Left ventricle myocardium inferior (tissue), 1 donor: ENCODE measurements at places on chromosomes 4 and X. TPM values are rescaled to one million over a fixed set of nuclear protein-coding genes. Genes with fewer than 3 reads are reported as not detected.
A peak's percentile ranks its signal among the peaks of the same experiment; 100 is the strongest.

- H3K4me3 ChIP-seq: no peak overlapping the region
- no peak for DNase-seq
- peak overlapping the region; percentile 43 for H3K27ac ChIP-seq
- peaks cover 82% of the 10 kb centered on the region for H3K4me1 ChIP-seq
- H3K27me3 ChIP-seq: no peaks in the 10 kb centered on the region
Measured at GRCh38 chr4:94516067-94516466, 64.3 kb downstream of the PDLIM5 start.

DNA sequence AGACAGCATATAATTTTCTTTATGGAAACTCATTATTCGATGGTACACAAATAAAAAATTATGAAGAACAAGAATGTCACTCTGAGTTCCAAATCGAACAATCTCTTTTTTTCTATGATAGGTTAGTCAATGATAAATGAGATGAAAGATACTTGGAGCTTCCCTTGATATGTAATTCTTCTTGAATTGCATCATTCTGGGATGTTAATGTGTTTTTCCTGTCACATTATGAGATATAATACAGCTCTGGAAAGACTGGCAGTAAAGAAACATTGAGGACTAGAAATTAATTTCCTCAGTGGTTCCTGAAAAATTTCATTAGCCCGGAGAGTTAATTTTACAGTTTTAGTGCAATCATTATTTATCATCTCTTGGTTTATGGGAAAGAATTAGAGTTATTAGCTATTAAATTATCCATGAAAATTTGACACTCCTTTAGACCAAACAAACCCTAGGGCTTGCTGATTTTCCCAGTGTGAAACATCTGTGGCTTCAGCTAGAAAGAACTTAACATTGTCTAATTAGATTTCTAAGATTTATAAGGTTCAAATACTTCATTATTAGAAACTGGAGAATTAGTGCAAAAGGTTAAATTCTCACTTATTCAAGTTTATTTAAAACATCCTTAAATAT is 1546.6 kb upstream of the TENM3 start:
- DNase-seq: no peak
- H3K27me3 ChIP-seq: no peaks in the 10 kb centered on the region
- no peaks in the 10 kb centered on the region for H3K36me3 ChIP-seq

GRCh38 chr4:73902817-73903547 is 33.8 kb downstream of the CXCL1 start:
- DNase-seq: no peak
- no peak overlapping the region for H3K27ac ChIP-seq
- no peaks in the 10 kb centered on the region for H3K27me3 ChIP-seq
- no peaks in the 10 kb centered on the region for H3K4me1 ChIP-seq

- no peak overlapping the region for H3K4me3 ChIP-seq
- H3K27me3 ChIP-seq: peaks cover 46% of the 10 kb centered on the region
- no peak for DNase-seq
- H3K27ac ChIP-seq: no peak overlapping the region
Measured at GRCh38 chr4:6526671-6527091, 48.3 kb upstream of the MAN2B2 start.

GRCh38 chr4:8829584-8829983 is 42.1 kb downstream of the HMX1 start:
- no peak for DNase-seq
- no peaks in the 10 kb centered on the region for H3K4me1 ChIP-seq
- peaks cover 58% of the 10 kb centered on the region for H3K27me3 ChIP-seq
- no peaks in the 10 kb centered on the region for H3K36me3 ChIP-seq
- H3K4me3 ChIP-seq: no peak overlapping the region

GRCh38 chr4:57023104-57023503 is 44.4 kb downstream of the POLR2B start:
- DNase-seq: no peak
- peaks cover 82% of the 10 kb centered on the region for H3K36me3 ChIP-seq
- no peak overlapping the region for H3K27ac ChIP-seq
- no peaks in the 10 kb centered on the region for H3K27me3 ChIP-seq
- peaks cover 34% of the 10 kb centered on the region for H3K4me1 ChIP-seq
- no peak overlapping the region for H3K4me3 ChIP-seq

DNA sequence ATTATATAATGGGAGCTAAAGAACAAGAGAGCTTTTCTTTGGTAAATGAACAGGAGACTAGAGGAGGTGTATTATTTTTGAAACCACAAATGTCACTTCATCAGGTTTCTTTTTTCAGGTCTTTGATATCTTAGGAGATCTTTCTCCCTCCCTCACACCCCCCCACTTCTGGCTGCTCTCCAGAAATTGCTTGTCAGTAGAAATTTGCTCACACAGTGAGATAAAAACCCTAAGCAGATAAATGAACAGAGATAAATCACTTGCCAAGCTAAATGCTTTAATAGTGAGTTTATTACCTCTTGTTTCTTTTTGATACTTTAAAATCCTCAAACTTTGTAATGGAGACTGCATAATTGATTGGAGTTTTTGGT is 421.2 kb upstream of the TENM3 start:
- no peak overlapping the region for H3K27ac ChIP-seq
- H3K4me1 ChIP-seq: peaks cover 4% of the 10 kb centered on the region
- no peaks in the 10 kb centered on the region for H3K36me3 ChIP-seq
- no peak for DNase-seq
- H3K4me3 ChIP-seq: no peak overlapping the region

DNA sequence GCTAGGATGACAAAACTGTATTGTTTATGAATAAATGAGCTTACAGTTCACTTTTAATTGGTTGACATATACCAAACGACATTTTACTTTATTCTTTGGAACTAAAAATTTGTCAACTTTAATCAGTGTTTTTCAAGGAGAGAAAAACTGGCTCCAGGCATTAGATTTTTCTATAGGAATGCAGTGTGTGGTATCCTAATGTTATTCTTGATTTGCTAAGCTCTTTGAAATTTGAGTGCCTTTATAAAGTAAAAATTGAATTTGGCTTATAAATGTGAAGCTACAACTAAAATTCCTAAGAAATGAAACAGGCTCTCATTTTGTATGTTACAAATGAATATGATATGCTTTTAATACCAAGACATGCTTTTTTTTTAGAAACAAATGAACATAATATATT is 442.2 kb upstream of the TRAM1L1 start:
- no peaks in the 10 kb centered on the region for H3K36me3 ChIP-seq
- DNase-seq: no peak
- H3K27me3 ChIP-seq: no peaks in the 10 kb centered on the region
- H3K27ac ChIP-seq: no peak overlapping the region
- no peak overlapping the region for H3K4me3 ChIP-seq

DNA sequence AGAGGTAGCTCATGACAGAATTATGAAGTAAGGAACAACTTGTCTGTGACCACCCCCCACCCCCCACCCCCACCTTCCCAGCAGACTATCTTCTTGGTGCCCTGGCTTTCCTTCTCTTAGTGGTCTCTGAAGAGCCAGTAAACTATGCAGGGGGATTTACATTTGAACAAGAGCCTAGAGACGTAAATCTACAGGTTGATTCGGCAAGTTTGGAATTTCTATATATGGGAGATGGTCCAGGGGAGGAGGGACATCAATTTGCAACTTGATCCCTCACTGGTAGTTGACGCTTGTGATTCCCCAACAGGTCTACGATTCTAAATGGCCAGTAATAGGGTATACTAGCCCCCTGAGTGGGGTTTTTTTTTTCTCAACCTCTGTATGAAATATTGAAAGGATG is 36.7 kb downstream of the IL13RA1 start:
- no peaks in the 10 kb centered on the region for H3K4me1 ChIP-seq
- no peak for DNase-seq
- H3K36me3 ChIP-seq: peaks cover 23% of the 10 kb centered on the region
- H3K27me3 ChIP-seq: no peaks in the 10 kb centered on the region
- H3K4me3 ChIP-seq: no peak overlapping the region

- no peaks in the 10 kb centered on the region for H3K27me3 ChIP-seq
- H3K27ac ChIP-seq: no peak overlapping the region
- H3K4me1 ChIP-seq: no peaks in the 10 kb centered on the region
- H3K36me3 ChIP-seq: no peaks in the 10 kb centered on the region
- H3K4me3 ChIP-seq: no peak overlapping the region
Measured at GRCh38 chrX:132539611-132540010, 50.8 kb upstream of the MBNL3 start.

GRCh38 chr4:337932-338758 is 531 bp downstream of the ZNF141 start:
- DNase-seq: no peak
- H3K4me3 ChIP-seq: peak overlapping the region; percentile 98
- H3K36me3 ChIP-seq: peaks cover 18% of the 10 kb centered on the region
- H3K27ac ChIP-seq: peak overlapping the region; percentile 99

- no peak overlapping the region for H3K27ac ChIP-seq
- H3K4me3 ChIP-seq: no peak overlapping the region
- peaks cover 12% of the 10 kb centered on the region for H3K4me1 ChIP-seq
- no peak for DNase-seq
Measured at GRCh38 chr4:155624478-155624877, 42.2 kb upstream of the GUCY1A1 start.

GRCh38 chr4:65510976-65511375 is 159.3 kb downstream of the EPHA5 start:
- no peaks in the 10 kb centered on the region for H3K36me3 ChIP-seq
- H3K27ac ChIP-seq: no peak overlapping the region
- no peaks in the 10 kb centered on the region for H3K4me1 ChIP-seq
- H3K27me3 ChIP-seq: no peaks in the 10 kb centered on the region

- H3K36me3 ChIP-seq: no peaks in the 10 kb centered on the region
- H3K27ac ChIP-seq: no peak overlapping the region
- no peaks in the 10 kb centered on the region for H3K4me1 ChIP-seq
- H3K27me3 ChIP-seq: no peaks in the 10 kb centered on the region
- no peak overlapping the region for H3K4me3 ChIP-seq
Measured at GRCh38 chr4:98210281-98210680, 50.9 kb upstream of the RAP1GDS1 start.

- H3K4me3 ChIP-seq: no peak overlapping the region
- no peak for DNase-seq
- H3K4me1 ChIP-seq: peaks cover 14% of the 10 kb centered on the region
- no peak overlapping the region for H3K27ac ChIP-seq
- no peaks in the 10 kb centered on the region for H3K36me3 ChIP-seq
- no peaks in the 10 kb centered on the region for H3K27me3 ChIP-seq
Measured at GRCh38 chrX:71629467-71629866, 11.2 kb upstream of the CXCR3 start.

DNA sequence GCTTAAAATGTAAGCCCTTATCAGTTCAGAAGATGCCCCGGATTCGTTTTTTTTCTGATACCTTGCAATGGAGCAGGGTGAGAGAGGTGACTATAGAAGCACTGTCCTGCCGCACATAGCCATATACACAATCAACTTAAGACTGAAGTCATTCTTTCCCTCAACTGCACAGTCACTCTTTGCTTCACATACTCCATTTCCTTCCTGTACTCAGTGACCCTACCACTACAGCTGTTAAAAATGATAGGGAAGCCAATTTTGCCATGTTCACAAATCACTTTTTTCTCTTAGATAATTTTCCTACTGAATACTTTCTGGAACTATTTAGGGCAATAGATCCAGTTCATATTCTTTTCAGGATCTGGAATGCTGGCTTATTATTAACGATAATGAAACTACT is 300.0 kb downstream of the ANK2 start:
- no peak overlapping the region for H3K27ac ChIP-seq
- no peak for DNase-seq
- no peaks in the 10 kb centered on the region for H3K4me1 ChIP-seq
- no peak overlapping the region for H3K4me3 ChIP-seq
- no peaks in the 10 kb centered on the region for H3K27me3 ChIP-seq
- H3K36me3 ChIP-seq: peaks cover 31% of the 10 kb centered on the region

DNA sequence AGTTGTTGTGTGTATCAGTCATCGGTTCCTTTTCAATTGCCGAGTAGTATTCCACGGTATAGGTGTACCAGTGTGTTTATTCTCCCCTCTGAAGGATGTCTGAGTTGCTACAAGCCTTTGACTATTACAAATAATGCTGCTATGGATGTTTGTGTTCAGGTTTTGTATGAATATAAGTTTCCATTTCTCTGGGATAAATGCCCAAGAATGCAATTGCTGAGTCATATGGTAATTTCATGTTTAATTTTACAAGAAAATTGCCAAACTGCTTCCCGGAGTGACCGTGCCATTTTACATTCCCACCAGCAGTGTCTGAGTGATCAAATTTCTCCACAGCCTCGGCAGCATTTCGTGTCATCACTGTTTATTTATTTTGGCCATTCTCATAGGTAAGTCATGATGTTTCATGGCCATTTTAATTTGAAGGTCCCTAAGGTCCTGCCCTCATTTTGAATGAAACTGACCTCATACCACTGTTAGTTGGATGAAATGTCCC is 73.9 kb downstream of the IRF2 start:
- peaks cover 70% of the 10 kb centered on the region for H3K36me3 ChIP-seq
- H3K4me1 ChIP-seq: peaks cover 86% of the 10 kb centered on the region
- H3K27me3 ChIP-seq: no peaks in the 10 kb centered on the region
- no peak for DNase-seq
- H3K4me3 ChIP-seq: no peak overlapping the region
- peak overlapping the region; percentile 93 for H3K27ac ChIP-seq

- no peaks in the 10 kb centered on the region for H3K27me3 ChIP-seq
- no peaks in the 10 kb centered on the region for H3K36me3 ChIP-seq
- peaks cover 72% of the 10 kb centered on the region for H3K4me1 ChIP-seq
- no peak overlapping the region for H3K27ac ChIP-seq
- H3K4me3 ChIP-seq: no peak overlapping the region
Measured at GRCh38 chr4:84952776-84953175, 13.7 kb downstream of the WDFY3 start.

DNA sequence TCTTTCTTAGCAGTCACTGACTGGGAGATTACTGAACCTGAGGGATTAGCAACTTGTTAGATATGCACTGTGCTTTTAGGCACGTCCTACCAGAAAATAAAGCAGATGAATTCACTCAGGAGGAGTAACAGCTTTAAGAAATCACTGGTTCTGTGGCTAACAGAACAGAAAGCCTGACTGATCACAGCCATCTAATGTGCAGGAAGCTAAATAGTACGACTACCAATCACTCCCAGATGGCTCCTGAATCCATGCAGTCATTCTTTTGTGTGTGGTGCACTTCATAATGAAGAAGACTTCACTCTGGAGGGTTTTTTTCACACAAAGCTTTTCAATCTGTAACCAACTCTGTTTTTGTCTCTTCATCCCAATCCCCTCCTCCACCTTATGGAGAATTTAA is 305.3 kb upstream of the INTU start:
- H3K4me3 ChIP-seq: no peak overlapping the region
- H3K27me3 ChIP-seq: no peaks in the 10 kb centered on the region
- no peaks in the 10 kb centered on the region for H3K4me1 ChIP-seq
- H3K36me3 ChIP-seq: no peaks in the 10 kb centered on the region
- H3K27ac ChIP-seq: no peak overlapping the region

- no peak overlapping the region for H3K4me3 ChIP-seq
- no peak for DNase-seq
- no peaks in the 10 kb centered on the region for H3K36me3 ChIP-seq
- H3K27ac ChIP-seq: peak overlapping the region; percentile 62
Measured at GRCh38 chr4:52840531-52841370, 21.4 kb upstream of the RASL11B start.

- H3K4me3 ChIP-seq: no peak overlapping the region
- DNase-seq: no peak
- H3K27me3 ChIP-seq: no peaks in the 10 kb centered on the region
- no peak overlapping the region for H3K27ac ChIP-seq
Measured at GRCh38 chr4:68183417-68183816, 53.7 kb upstream of the TMPRSS11F start.

Gene ARHGAP36
- total RNA-seq: not detected

Gene AREG
- 0.55 TPM for total RNA-seq

Gene SLC9B1
- total RNA-seq: 0.55 TPM

Gene CC2D2A
- total RNA-seq: 9.6 TPM

Gene GPR119
- total RNA-seq: not detected

Gene APBB2
- total RNA-seq: 23.5 TPM

Gene PHKA1
- 18.1 TPM for total RNA-seq

Gene UGT2A3
- total RNA-seq: not detected

Gene F9
- not detected for total RNA-seq

Gene ZMAT1
- total RNA-seq: 5.6 TPM

Gene HOPX
- 21.3 TPM for total RNA-seq
